ENCODE measurements at places on chromosomes 2 and 18.

DNA sequence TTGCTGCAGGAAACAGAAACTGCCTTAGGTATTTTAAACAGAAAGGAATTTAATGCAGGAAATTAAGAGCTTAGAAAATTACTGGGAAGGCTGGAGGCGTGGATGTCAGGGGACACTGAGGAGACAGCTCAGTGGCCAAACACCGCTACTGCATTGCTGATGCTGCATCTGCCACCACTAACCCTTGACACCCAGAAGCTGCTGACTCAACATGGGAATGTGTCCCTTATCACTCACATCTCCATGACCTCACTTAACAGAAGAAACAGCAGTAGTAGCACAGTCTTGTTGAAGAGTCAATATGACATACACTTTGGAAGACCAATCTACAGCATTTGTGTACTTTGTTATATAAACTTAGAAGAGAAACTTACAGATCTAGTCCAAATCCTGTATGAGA lies 906.1 kb downstream of the SLC4A3 start:
- DNase-seq = no peak

GRCh38 chr2:26562811-26563645 lies 78.1 kb downstream of the CIB4 start:
- DNase-seq = no peak

DNA sequence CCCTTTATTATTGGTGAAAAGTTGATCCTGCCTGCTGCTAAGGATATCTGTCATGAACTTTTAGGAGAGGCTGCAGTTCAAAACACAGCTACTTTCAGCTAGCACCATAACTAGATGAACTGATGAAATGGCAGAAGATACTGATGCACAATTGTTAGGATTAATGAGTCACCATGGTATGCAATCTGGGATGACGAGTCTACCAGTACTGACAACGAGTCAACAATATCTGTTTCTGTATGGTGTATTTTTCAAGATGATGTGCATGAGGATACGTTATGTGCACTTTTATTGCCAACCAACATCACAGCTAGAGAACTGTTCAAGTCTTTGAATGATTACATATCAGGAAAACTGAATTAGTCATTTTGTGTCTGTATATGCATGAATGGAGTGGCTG lies 68.7 kb downstream of the NETO1 start:
- DNase-seq = no peak

GRCh38 chr2:44549099-44549471 lies 187.3 kb downstream of the CAMKMT start:
- DNase-seq = no peak

- DNase-seq = no peak
Observed at GRCh38 chr18:62518460-62519375, 4.1 kb upstream of the ZCCHC2 start.

DNA sequence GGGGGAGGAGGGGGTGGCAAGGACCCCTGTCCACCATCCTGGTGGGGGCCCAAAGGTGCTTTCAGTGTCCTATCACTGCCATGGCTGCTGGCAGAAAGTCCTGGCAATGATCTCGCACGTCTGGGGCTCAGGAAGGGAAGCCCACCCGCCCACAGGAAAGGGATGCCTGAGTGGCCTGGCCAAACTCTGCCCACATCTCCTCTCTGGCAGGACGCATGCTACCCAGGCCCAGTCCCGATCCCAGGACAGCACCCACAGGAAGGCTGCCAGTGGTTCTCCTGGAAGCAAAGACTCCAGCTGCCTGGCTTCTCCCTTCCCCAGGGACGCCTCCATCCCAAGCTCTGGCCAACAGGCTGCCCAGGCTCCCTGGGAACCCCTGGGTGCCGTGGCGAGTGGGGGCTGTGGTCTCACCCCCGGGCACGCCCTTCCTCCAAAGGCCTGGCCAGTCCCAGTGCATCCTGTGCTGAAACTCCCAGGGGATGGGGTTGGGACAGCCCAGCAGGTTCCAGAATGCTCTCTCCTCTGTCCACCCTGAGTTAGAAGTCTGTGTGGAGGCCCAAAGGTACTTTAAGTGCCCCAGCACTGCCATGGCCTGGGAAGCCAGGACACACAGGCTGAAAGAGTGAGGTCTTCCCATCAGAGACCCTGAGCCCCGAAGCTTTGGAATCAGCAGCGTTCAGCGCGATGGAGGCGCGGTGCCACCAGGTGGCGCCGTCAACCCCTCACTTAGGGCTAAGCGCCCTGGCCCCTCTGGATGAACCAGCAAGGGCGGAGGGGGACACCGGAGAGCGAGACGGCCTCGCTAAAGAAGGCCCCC lies 29.8 kb upstream of the TAF1B start:
- DNase-seq = peak; percentile 62

- peak; percentile 34 for DNase-seq
Observed at GRCh38 chr2:65055422-65056214, 598 bp upstream of the CEP68 start.

DNA sequence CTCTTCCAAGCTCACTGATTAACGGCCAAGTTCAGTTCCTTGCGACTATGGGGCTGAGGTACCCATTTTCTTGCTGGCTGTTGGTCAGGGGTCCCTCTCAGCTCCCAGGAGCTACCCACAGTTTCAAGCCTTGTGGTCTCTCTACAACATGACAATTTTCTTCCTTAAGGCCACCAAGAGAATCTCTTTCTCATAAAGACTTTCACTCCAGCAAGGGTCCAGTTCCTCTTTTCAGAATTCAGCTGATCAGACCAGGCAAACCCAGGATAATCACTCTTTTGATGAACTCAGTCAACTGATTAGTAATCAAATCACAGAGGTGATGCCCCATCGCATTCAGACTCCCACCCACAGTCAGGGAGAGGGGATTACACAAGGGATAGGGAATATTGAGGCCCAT lies 129.7 kb downstream of the IRS1 start:
- DNase-seq = no peak

GRCh38 chr2:222751821-222752719 lies 80.6 kb downstream of the MOGAT1 start:
- DNase-seq = no peak

- no peak for DNase-seq
Observed at GRCh38 chr2:219291910-219292490, 12.8 kb downstream of the DNAJB2 start.

- no peak for DNase-seq
Observed at GRCh38 chr2:54024576-54024975, 53.8 kb upstream of the PSME4 start.

Measured in activated CD4-positive, alpha-beta T cell treated with anti-CD3 and anti-CD28 coated beads for 24 hours (primary cell).